ENCODE measurements at places on chromosomes 11 and 22.

DNA sequence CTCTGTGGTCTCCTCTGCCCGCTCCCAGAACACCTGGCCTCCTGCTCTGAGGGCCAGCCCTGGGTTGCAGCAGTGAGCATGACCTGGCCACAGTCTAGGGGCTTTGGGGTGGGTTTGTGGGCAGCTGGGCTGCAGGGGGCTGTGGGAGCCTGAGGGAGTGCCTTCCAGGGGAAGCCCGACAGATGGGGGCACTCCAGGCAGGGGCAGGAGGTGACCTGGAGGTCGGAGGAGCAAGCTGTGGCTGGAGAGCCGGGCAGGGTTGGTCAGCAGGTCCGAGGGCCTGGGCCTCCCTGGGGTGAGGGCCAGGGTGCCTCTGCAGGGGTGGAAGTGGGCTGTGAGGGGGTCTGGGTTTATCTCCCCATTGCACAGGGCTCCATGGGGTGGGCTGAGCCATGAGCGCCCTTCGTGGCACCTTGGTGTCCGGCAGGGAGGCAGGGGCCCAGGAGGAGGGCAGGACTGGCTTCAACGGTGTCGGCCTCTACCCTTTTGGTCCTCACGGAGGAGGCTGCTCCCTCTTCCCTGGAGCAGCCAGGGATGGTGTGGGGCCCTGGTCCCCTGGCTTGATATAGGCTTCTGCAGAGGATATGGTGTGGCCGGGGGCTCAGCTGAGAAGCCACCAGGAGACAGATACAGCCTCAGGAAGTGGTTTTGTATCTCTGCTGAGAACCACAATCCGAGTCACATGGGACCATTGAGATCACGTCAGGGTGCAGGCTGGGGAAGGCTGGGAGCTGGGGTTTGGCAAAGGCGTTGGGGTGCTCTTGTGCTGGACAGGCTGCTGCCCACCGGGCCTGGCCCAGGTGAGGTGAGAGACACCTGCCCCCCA, 22.3 kb downstream of the KCNQ1 start:
- DNase-seq, result peak; percentile 72

DNA sequence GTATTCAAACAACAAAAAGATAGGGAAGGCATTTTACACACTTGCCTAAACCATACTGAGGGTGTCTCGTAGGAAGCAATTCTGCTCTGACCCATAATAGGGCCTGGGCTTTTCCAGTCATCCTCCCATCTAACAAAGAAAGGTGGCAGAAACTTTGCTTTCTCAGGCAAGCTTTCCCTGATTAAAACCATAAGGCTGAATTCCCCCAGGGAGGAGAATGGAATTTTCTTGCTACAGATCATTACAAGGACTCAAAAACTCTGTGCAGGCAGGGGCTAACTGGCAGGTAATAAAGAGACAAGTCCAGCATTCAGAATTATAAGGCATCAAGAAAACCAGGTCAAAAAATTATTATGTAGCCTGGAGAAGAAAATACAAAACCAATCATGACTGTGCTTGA, 90.4 kb downstream of the RBFOX2 start:
- no peak for DNase-seq

DNA sequence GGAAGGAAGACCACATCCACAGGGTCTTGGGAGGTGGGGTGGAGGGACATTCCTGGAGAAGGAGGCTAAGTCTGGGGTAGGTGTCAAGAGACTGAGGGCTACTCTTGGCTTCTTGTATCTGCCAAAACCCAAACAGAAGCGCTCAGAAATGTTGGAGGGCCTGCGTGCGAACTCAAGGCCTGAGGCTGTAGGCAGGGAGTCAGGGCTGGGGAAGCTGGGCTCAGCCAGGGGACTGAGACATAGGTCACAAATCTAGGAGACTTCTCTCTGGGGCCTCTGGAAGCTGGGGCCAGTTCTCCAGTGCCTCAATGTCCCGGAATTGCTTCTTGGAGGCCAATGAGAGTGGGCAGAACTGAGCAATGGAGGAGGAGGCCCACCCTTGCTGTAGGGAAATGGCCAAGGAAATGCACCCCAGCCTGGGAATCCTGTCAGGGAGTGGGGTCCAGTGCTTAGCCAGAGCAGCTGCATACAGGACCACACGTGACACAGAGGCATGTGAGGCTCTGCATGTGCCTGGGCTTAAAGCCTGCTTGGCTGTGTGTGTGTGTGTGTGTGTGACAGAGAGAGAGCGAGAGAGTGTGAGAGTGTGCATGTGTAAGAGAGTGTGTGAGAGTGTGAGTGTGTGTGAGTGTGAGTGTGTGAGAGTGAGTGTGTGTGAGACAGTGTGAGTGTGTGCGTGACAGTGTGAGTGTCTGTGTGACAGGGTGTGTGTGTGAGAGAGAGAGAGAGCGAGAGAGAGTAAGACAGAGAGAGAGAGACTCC, 141.3 kb downstream of the ST3GAL4 start:
- no peak for DNase-seq

DNA sequence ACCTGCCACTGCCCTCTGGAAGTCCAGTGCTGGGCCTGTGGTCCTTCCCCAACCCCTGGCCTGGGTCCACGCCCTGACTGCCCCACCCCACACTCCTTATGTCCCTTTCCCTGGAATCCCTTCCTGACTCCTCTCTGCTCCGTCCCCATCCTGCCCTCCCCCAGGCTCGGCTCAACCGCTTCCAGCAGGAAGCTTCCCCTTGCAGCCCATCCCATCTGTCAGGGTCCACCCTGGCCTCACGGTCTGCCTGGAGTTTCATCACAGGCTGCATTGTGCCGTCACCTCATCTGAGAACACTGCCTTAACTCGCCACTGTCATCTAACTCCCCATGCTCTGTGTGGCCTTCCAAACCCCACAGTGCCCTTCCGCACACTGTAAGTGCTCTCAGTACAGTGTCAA, 64.3 kb downstream of the NAT10 start:
- no peak for DNase-seq

- DNase-seq, result peak; percentile 51
These were observed 1.4 kb upstream of the DPP3 start for GRCh38 chr11:66478729-66479393.

Measured in CD4-positive, alpha-beta T cell treated with Interleukin-17A for 1 hour (primary cell).